Mucosa of gallbladder (tissue), 1 donor: ENCODE measurements at places on chromosomes 7 and 10. TPM values are rescaled to one million over a fixed set of nuclear protein-coding genes. Genes with fewer than 3 reads are reported as not detected.

Gene ADAM8
- 12.7 TPM for total RNA-seq

Gene C10orf53
- total RNA-seq = not detected

Gene CNPY1
- total RNA-seq = not detected

Gene OR2A42
- not detected for total RNA-seq

Gene TBC1D12
- 11.9 TPM for total RNA-seq

Gene MRC1
- total RNA-seq = 31.0 TPM

Gene IGFBP3
- 67.4 TPM for total RNA-seq

Gene TMEM229A
- total RNA-seq = 0.66 TPM
